ENCODE measurements at places on chromosomes 16 and 17.

DNA sequence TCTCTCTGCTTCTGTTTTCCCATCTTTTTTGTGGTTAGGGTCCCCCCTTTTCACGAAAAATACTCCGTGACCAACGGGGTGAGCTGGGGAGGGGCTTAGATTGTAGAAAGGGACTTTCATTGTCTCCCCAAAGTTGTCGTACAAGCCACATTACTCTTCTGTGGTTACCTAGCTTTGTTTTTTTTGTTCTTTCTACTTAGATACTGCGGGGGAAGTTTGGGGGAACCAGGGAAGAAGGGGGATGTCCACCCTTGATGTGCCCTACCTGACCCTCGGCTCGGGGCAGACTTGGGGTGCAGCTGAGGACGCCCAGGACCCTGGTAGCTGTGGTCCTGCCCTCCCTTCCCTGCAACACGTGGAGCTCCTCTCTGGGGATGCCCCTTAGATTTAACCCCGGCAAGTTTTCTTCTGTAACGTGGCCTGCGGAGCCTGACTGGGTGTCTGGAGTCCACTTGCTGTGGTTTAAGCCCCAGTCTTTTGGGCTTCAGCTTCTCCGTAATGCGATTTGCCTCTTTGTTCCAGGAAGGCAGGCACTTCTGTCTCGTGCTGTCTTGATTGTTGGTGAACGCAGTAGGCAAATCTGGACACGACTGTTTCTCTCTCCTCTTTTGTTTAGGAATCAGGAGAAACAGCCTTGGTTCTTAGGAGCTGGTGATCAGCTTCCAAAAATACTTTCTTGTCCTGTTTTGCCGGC lies 892 bp downstream of the ABCC1 start:
- no peak for DNase-seq

DNA sequence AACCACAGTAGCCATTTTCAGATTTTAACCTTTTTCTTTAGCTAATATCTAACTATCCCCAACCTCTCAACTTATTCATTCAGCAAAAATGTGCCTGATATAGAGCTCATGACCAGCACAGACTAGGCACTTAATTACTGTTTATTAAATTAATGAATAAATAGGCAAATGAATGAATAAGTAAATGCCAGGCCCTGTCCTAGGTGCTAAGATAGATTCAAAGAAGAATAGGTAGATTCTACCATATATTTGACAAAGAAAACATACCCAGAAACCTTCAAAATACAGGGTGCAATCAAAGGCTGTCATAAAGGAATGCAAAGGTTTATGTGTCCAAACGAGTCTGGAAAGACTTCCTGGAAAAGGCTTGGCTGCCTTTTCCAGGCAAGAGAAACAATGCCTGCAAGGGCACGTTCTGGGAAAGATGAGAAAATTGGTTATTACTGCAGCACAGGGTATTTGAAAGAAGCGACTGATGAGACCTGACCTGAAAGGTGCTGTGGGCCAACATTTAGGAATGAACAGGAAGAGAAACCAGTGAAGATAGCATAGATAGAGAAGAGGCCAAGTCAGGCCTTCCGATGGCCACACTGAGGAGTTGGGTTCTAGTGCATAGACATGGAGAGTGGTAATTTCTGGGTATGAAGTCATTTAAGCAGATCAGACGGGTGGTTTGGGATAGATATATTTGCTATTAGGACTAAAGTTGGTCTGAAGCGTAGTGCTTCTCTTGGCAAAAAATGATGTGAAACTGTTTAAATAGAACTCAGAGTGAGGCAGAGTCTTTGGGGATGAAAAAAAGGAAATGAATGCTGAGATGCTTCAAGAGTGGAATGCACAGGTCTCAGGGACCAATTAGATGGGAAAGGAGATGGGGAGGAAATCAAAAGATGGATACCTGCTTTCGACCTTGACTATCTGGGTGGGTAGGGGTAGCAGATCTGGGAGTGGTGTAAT lies 11.4 kb upstream of the CCL2 start:
- DNase-seq = no peak

GRCh38 chr16:67235816-67236562 lies 9.1 kb downstream of the TMEM208 start:
- no peak for DNase-seq

GRCh38 chr16:20803192-20803560 lies 3.1 kb downstream of the ERI2 start:
- DNase-seq = no peak

DNA sequence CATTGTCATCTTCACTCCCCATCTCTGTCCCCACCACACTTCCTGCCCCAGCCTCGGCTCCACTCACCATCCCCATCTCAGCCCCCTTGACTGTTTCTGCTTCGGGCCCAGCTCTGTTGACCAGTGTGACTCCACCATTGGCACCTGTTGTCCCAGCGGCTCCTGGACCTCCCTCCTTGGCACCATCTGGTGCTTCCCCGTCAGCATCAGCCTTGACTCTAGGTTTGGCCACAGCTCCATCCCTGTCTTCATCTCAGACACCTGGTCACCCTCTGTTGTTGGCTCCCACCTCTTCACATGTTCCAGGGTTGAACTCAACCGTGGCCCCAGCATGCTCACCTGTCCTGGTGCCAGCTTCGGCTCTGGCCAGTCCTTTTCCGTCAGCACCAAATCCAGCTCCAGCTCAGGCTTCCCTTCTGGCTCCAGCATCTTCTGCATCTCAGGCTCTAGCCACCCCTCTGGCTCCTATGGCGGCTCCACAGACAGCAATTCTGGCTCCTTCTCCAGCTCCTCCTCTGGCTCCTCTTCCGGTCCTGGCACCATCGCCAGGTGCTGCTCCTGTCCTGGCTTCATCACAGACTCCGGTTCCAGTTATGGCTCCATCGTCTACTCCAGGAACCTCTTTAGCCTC lies 24.4 kb upstream of the PHKG2 start:
- no peak for DNase-seq

DNA sequence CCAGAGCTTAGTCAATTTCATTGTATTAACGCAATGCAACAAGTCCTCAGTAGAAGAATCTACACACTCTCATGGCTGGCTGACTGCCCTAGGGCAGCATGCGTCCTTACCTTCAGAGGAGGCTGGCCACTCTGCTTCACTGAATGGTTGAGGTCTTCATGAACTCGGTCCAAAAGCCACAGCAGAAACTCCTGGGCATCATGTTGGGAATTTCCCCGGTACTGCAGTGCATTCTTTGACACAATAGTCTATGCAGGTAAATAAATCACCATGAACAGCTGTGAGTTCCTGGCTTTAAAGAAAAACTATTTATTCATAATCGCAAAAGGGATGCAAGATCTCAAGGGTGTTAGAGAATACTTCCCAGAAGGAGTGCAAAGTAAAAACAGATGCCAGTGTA lies 41.3 kb downstream of the USP31 start:
- DNase-seq = no peak

GRCh38 chr17:10927712-10928111 lies 89.8 kb upstream of the PIRT start:
- no peak for DNase-seq

GRCh38 chr16:49824593-49824992 lies 31.3 kb downstream of the ZNF423 start:
- DNase-seq = no peak

DNA sequence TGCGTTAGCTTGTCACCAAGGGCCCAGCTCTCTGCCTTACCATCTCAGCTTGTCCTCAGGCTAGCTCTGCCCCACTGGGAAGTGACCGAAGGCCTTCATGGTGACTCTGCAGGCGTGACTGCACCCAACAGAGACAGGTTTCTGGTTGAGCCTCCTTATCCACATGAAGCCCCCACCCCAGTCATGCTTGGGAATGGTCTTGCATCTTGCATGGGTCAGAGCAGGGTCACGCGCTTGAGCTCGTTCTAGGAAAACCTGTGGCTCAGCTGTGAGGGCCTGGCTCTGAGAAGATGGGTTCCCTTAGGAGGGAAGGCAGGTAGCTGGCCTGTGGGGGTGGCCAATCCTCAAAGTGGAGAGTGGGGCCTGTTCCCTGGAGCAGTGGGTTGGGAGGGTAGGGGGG lies 122.8 kb downstream of the BANP start:
- no peak for DNase-seq

DNA sequence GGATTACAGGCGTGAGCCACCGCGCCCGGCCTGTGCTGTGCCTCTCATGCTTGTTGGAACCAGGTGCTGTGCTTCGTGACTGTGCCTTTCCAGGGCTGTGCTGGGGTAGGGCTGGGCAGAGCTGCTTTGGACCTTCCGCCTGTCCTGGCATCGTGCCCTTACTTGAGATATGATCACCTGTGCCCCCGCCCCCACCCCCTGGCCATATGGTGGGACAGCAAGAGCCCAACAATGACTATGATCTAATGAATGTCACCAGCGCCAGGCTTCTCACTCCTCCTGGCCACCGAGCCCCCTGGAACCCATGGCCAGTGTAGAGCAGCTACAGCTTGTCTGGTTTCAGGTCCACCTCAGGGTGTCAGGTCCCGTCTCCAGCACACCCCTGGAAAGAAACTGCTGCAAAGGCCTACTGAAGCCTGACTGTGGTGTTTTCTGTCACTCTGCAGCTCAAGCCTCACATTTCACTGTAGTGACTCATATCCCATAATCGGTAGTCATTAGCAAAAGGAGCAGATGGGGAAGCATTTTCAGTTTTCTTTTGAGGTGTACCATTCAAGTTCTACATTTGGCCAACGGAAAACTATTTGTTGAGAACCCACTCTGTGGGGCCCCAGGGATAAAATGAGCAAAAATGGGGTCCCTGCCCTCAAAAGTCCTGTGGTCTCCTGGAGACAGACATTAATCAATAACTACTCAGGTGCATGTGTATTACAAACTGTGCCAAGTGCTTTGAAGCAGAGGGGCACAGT lies 22.1 kb downstream of the FCSK start:
- no peak for DNase-seq

DNA sequence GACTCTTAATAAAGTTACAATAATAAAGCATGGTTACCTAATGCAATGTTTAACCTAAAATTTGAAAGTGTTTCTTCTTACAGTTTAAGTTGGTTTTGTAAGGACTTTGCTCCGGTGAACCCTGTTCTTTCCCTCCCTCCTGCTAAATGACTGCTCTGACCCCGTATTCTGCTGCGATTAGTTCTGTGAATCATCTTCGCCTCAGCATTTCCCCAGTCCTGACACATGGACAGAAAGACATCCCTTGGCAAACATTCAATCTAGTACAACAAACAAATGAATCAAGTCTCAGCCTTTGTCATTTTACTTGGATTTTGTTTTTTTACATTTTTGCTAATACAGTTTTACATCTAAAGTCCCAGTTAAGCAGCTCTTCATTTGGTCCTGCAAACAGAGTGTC lies 15.4 kb downstream of the KCNJ2 start:
- DNase-seq = no peak

- DNase-seq = no peak
These were observed 4.1 kb downstream of the B3GNT9 start for GRCh38 chr16:67146523-67147357.

DNA sequence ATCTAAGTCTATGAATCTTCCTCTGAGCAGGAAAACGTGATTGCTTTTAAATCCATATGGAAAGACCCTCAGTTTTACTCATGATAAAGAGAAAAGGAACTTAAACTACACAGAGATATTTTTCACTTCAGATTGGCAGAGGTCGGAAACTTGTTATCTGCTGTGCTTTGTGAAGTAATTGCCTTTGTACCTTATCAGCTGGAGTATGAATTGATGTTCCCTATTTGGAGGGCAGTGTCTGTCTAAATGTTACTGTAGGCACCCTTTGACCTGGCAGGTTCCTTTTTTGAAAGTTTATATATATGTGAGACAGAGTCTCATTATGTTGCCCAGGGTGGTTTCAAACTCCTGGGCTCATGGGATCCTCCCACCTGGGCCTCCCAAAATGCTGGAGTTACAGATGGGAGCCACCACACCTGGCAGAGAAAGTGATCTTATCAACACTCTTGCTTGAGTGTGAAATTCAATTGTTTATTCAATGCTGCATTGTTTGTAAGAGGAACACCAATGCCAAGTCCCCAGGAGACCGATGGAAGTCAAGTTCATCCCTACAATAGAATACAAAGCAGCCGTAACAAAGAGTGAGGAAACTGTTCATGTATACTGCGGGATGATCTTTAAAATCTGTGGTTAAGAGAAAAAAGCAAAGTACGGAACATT lies 52.3 kb downstream of the ABCC1 start:
- no peak for DNase-seq

- DNase-seq = no peak
These were observed 24.6 kb downstream of the LYRM9 start for GRCh38 chr17:27868565-27868964.

GRCh38 chr16:56370185-56370874 lies 55.0 kb downstream of the AMFR start:
- no peak for DNase-seq

GRCh38 chr16:12160249-12160648 lies 183.7 kb downstream of the SNX29 start:
- DNase-seq = no peak

GRCh38 chr17:64920026-64920418 lies 744 bp upstream of the LRRC37A3 start:
- DNase-seq = no peak

GRCh38 chr17:19303367-19303776 lies 59.2 kb downstream of the B9D1 start:
- DNase-seq = no peak

GRCh38 chr16:16139806-16140205 lies 83.5 kb downstream of the ABCC6 start:
- DNase-seq = no peak
